ENCODE measurements at places on chromosomes 2 and 18.

GRCh38 chr18:49029628-49030027 is 78.9 kb upstream of the SMAD7 start:
- DNase-seq: no peak

- DNase-seq: no peak
These were observed 12.2 kb upstream of the ARL5A start for GRCh38 chr2:151840216-151841046.

- DNase-seq: no peak
These were observed 1.1 kb downstream of the LRATD1 start for GRCh38 chr2:14633461-14634181.

- no peak for DNase-seq
These were observed 35.0 kb downstream of the EMILIN2 start for GRCh38 chr18:2881840-2882195.

GRCh38 chr18:58466636-58467205 is 162.2 kb downstream of the ALPK2 start:
- DNase-seq: no peak

GRCh38 chr18:68983126-68983525 is 185.2 kb downstream of the CCDC102B start:
- no peak for DNase-seq

DNA sequence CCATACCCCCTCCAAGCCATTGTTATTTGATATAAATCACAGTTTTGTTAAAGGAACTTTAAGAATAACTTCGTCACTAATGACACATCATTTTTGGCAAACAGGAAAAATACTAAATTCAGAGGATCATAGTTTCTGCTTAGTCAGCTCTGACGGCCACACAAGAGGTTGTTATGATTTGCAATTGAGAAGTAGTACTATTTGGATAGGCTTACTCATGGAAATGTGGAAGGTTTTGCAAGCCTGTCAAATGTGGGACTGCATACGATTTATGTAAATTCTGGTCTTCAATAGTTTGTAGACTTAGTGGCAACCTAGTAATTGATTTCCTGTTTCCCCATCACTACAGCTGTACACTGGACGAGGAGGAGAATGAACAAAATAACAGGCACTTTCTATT is 108.1 kb downstream of the ARHGEF33 start:
- no peak for DNase-seq

- no peak for DNase-seq
These were observed 77.5 kb upstream of the HK2 start for GRCh38 chr2:74756356-74756890.

DNA sequence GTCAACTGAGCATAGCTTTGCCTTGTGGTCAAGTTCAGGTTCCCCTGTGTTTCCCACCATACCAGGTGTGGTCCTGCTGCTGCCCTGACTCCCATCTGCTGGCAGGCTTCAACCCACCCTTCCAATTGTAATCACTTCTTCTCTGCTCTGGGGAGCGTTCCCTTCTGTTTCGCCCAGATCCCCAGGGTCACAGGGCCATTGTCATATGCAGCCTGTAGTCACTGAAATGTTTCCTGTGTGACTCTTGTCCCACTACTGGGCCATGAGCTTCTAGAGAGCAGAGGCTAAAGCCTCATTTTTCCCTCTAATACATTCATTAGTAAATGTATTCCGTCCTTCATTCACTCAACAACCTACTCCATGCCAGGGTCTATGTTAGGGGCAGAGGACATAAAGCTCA is 75.0 kb upstream of the LAPTM4A start:
- no peak for DNase-seq

GRCh38 chr18:40754477-40754876 is 1200.6 kb upstream of the PIK3C3 start:
- no peak for DNase-seq

GRCh38 chr2:122692400-122693083 is 937.1 kb downstream of the TSN start:
- DNase-seq: no peak

DNA sequence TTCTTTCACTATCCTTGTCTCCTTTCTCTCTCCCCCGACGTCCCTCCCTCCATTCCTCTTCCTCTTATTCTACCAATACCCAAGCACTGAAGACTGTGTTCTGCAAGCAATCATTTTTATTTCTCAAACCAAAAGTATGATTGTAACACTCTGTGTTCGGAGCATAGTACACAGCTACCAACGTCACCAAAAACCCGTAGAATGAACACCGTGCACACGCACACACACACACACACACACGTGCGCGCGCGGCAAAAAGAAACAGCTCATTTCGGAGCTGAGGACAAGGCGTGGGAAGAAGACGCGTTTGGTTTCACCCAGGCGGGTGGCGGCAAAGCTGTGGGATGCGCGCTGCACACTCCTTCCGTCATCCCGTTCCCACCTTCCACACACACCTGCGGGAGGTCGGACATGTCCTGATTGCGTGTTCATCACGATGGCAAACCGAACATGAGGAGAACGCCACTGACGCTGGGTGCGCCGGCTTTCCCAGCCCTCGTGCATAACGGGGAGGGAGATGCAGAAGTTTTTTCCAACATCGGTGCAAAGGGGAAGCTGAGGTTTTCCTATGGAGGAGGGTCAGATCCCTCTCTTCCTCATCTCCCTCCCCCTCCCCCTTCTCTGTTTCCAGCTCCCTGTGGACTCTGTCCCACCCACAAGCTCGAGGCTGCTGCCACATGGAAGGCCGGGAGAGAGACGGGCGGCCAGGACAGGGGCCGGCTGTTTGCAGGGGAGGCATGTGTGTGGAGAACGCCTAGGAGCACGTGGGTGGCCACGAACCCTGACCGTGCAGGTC is 20.4 kb downstream of the MBP start:
- no peak for DNase-seq

DNA sequence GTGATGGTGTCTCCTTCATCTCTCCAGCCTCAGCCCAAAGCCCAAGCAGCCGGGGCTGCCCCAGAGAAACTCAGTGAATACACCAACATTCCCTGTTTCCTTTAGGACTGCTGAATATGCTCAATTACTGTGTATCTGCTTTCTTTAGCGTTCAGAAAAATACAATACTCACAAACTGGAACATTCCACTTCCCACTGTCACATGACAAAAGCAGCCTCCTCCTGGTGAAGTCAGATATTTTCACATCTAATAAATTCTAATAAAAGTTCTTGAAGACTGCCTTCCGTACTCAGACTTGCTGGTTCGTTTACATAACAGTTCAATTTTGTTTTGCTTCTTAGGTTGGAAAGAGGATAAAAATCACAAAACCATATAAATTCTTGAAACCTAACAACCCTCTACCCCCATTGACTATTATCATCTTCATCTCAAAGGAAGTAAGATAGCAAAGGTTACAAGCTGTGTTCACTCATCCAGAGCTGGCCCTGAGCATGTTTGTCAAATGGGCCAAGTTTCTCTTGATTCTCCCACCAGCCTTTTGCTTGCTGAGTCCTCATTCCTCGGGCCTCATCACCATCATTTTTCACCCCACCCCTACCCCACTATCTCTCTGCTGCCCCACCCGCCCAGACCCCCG is 190.8 kb upstream of the HNRNPA3 start:
- DNase-seq: no peak

All from SW 1271 (cell line).